T-helper 2 cell (primary cell): ENCODE measurements at places on chromosomes 2 and 18.

- DNase-seq = no peak
Measured at GRCh38 chr2:33229646-33230045, 246.8 kb upstream of the RASGRP3 start.

- no peak for DNase-seq
Measured at GRCh38 chr18:64752707-64753106, 603.8 kb upstream of the LINC00305 start.

GRCh38 chr2:48345176-48345575, 184.8 kb upstream of the STON1 start:
- DNase-seq = no peak

DNA sequence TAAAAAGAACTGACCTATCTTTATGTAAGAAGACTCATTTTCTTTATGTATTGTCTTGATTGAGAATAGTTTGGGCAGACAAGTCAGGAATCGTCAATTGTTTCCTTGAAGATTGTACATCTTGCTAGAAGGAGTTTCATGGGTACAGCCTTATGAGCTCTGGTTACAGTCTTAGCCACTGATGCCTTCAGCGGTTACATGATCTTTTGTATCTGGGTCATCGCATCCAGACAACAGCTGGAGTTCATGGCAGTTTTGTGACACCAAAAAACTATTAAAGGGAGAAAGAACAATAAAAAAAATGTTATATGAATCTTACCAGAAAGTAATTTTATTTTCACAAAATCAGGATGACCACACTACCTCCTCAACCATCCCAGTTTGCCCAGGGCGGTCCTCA, 520.5 kb upstream of the CDH7 start:
- no peak for DNase-seq

- DNase-seq = no peak
Measured at GRCh38 chr2:225002656-225003045, 39.6 kb downstream of the DOCK10 start.

- DNase-seq = no peak
Measured at GRCh38 chr2:189698020-189698887, 23.8 kb downstream of the ANKAR start.

DNA sequence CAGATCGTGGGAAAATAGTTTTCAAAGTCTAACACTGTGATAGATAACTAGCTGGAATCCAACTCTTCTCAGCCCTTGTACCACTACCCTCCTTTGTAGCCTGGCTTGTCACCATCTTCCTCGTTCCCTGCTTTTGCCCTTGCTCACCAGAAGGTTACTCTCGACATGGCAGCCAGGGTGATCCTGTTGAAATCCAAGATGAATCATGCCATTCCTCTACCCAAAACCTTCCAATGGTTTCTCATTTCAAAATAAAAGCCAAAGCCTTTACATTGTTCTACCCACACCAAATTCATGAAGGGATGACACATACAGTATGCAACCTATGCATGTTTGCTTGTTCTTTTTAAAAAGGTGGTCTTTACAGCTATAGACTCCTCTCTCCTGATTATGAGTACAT, 45.7 kb downstream of the STAT4 start:
- DNase-seq = no peak

- DNase-seq = no peak
Measured at GRCh38 chr2:217736776-217737550, 265.8 kb downstream of the TNS1 start.

DNA sequence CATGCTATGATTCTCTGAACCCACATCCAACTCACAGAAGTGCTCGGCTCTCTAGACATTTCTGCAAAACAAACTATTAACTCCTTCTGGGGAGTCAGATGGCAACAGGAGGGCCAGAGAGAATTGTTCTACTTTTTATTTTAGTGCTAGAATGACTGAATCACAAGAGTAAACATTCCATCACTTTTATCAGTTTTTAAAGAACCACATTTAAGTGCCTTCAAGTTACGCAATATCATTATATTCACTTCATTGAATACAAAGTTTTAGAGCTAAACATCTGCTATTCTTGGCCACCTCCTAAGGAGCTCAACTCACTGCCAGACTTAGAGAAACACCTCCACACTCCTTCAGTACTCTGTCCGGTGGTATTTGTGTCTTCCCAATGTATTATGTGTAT, 22.4 kb downstream of the B4GALT6 start:
- DNase-seq = no peak

DNA sequence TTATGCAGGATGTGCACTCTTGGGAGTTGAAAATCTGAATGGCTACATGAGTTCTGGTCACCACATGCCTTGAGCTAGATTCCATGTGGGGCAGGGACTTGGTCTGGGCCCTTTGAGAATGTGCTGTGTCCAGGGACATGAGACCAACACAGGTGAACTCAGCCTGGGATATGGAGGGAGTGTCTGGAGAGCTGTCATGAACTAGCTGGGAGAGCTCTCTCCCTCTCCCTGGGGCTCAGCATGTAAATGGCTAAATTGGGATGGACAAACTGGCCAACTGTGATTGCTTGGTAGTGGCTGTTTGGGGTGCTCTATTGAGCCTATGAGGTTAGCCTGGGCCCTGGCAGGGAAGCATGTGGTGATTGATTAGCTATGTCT, 105.1 kb upstream of the HS6ST1 start:
- no peak for DNase-seq

DNA sequence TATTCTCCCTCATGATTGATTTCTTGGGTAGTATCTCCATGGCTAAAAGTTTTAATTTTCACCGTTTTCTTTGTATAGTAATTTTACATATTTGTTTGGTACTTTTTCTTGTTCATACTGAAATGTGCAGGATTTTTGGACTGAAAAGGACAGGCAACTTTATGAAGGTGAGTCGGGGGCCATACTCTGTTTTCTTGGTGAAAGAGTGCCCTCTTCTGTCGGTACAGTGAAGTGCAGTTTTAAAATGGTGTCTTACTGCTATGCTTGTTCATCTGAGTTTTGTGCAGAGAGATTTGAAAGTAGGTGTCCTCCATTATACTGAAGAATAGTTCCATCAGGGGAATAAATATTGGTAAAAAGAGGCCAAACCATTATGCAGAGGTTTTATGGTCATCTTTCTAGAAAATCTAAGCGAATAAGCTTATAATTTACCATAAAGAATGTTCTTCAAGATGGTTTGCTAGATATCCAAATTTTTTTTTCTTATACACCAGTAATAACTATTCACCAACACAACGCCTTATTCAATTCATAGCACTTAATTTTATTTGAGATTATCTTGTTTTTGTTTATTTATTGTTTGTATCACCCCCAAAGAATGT, 8.7 kb upstream of the SERPINB13 start:
- no peak for DNase-seq
